ENCODE measurements at places on chromosomes 1 and 21. TPM values are rescaled to one million over a fixed set of nuclear protein-coding genes. Genes with fewer than 3 reads are reported as not detected.

PGBD5 gene
- 1.5 TPM for total RNA-seq

DNA sequence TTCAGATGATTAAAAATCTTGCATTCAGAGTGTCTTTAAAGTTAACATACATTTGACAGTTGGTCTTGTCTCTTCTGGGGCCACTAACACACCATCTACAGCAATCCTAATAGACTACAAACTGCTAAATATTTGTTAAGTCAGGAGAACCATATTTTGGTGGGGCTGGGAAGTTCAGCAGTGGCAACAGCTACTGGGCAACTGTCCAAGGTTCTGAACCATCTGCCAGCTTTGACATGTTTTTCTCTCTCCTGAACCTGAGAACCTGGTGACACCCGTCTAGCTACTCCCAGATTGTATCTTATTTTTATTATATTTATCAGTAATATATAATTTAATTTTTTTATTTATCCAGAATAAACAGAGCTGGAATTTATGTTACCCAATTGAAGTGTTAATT, 199.0 kb upstream of the DPYD start:
- DNase-seq: no peak

- no peak for DNase-seq
Observed at GRCh38 chr1:31295874-31296485, 608 bp downstream of the SNRNP40 start.

- no peak for DNase-seq
Observed at GRCh38 chr1:100433563-100433962, 81.3 kb downstream of the CDC14A start.

DNA sequence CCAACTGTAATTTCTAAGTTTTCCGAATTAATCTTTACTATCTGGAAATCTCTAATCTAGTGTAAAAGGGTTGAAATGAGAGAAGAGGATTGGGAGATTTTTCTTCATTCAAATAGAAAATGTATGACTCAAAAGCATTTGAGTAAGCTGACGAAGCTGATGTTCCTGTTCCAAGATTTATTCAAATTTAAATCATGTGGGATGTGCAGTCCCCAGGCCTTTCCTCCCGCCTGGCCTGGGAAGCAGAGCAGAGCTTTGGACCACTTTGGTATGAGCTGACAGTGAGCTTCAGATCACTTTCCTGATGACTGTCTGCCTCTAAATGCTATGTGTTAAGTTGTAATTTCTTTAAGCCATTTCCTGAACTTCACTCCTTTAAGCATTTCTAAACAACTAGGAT, 192.0 kb downstream of the DHRS3 start:
- no peak for DNase-seq

DNA sequence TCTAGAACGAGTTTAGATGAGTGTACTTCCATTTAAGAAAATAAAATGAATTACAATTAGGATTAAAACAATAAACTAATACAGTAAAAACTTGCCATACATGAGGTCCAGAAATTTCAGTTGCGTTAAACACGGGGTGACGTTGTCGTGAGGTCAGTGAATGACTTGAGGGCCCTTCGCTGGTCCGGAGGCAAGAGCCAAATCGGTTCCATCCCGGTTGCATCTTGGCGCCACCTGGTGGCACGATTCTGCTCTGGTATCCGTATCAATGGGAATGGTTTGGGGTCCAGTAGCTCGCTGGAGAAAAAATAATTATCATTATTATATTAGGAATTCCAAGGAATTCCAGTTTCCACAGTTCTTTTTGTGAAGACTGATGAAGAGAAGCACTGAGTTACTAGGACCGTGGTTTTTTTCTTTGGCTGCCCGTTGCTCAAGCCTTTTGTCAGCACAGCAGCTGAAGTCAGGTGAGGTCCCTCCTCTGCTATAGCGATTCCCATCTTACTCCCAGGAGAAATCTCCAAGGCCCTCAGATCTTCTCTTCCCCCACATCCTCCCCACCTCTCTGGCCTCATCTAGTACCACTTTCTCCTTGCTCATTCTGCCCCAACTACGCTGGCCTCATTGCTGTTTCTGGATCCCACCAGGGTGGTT, 161.4 kb downstream of the SLC35F3 start:
- DNase-seq: peak; percentile 69

DNA sequence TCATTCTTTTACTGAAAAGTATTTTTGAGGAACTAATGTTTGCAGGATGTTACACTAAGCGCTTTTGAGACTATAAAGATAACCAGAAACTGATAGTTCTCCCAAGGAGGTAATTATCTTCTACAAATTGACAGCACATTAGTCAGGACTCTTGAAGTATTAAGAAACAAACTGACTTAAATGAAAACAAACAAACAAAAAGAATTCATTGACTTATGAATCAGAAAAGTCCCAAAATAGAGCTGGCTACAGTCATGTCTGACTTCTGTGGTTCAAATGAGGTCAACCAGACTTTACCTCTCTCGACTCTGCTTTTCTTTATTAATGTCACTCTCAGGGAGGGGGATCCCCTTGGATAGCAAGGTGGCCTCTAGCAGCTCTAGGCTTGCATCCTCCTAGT, 296.8 kb downstream of the TPR start:
- no peak for DNase-seq
